Bladder microvascular endothelial cell (primary cell): ENCODE measurements at places on chromosomes 5 and 9. TPM values are rescaled to one million over a fixed set of nuclear protein-coding genes. Genes with fewer than 3 reads are reported as not detected.

The IFNA8 gene
- total RNA-seq, result not detected in 2 replicates

The LIFR gene
- 50.7 and 66.2 TPM in 2 replicates for total RNA-seq

The CEP78 gene
- 13.0 and 17.6 TPM in 2 replicates for total RNA-seq

The SLC6A19 gene
- total RNA-seq, result not detected in 2 replicates

The PKD2L2 gene
- not detected in 2 replicates for total RNA-seq

The UBE2QL1 gene
- total RNA-seq, result 0.19 TPM in 1 of 2 replicates, not detected in the other

The KIAA1191 gene
- 53.3 and 79.9 TPM in 2 replicates for total RNA-seq

The ERCC8 gene
- 6.6 and 17.6 TPM in 2 replicates for total RNA-seq

The ENTPD8 gene
- 0.06 and 0.16 TPM in 2 replicates for total RNA-seq

The MARVELD2 gene
- 0.81 and 4.4 TPM in 2 replicates for total RNA-seq

The ADAMTS2 gene
- total RNA-seq, result 0.88 and 2.6 TPM in 2 replicates

The CHD1 gene
- total RNA-seq, result 43.7 and 84.3 TPM in 2 replicates

The TMEM232 gene
- total RNA-seq, result 0.32 and 0.63 TPM in 2 replicates

The FAM153A gene
- not detected in 2 replicates for total RNA-seq

The PFN3 gene
- total RNA-seq, result not detected in 2 replicates

The CARTPT gene
- not detected in 2 replicates for total RNA-seq

The N4BP3 gene
- 32.2 and 35.4 TPM in 2 replicates for total RNA-seq

The NIM1K gene
- total RNA-seq, result not detected in 2 replicates

The GCNT1 gene
- total RNA-seq, result 2.9 and 12.5 TPM in 2 replicates

The CDH6 gene
- 0.16 and 0.19 TPM in 2 replicates for total RNA-seq

The IFNA1 gene
- total RNA-seq, result not detected in 2 replicates

The TBC1D13 gene
- 10.5 and 16.0 TPM in 2 replicates for total RNA-seq

The PCDHA9 gene
- 0.06 TPM in 1 of 2 replicates, not detected in the other for total RNA-seq

The GFI1B gene
- not detected in 2 replicates for total RNA-seq

The CDC14B gene
- total RNA-seq, result 0.81 and 10.7 TPM in 2 replicates

The OLFM1 gene
- total RNA-seq, result 5.7 and 25.5 TPM in 2 replicates

The IFNA5 gene
- total RNA-seq, result under 0.01 TPM in 1 of 2 replicates, not detected in the other
